ENCODE measurements at places on chromosomes 11 and 22. TPM values are rescaled to one million over a fixed set of nuclear protein-coding genes. Genes with fewer than 3 reads are reported as not detected.

DNA sequence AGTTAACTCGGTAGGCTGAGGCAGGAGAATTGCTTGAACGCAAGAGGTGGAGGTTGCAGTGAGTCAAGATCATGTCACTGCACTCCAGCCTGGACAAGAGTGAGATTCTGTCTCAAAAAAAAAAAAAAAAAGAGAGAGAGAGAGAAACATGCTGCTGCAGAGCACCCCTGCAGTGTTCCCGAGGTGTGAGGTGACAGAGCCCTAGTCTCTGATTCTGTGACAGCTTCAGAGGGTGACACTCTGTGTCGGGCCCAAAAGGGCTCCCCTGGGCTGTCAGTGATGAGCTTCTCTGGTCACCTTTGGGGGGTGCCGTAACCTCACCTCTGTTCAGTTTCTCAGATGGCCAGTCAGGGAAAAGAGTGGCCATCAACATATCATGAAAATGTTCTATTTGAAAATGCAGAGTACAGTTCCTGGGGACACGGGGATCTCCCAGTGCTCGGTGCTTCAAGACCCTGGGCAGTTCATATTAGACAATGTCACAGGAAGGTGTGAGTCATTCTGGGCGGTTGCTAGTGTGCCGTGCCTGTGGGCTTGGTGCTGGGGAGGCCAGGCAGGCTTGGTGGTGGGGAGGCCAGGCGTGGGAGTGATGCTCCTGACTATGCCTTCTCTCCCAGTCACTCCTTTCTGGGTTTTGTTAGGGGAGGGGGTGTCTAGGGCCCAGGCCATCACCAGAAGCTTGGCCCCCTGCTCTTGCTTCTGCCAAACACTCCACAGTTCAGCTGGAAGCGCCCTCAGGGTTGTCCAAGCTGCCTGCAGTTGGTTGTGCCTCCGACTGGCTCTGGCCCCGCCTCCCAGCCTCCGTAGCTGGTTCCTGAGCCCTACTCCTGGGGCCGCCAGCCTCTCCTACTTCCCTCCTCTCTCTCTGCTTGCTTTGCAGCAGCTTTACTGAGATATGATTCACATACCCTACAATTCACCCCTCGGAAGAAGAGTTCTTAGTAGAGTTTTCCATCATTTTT, 52.5 kb upstream of the CLDN5 start:
- peak; percentile 55 for DNase-seq

DNA sequence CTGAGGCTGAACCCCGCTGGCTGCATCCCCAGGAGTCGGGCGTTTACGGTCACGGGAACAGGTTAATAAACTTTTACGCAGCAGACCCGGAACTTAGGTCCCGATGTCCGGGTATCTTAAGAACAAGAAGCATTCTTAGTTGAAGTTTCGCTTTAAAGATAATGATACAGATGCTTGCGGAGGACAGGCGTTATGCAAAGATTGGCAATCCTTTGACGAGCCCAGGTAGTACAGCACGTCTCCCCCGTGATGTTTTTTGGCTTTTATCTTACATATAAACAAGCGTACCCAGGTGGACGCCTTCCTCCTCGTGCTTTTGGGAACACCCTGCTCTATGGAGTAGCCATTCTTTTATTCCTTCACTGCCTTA, 871 bp upstream of the TOLLIP start:
- DNase-seq: no peak

DNA sequence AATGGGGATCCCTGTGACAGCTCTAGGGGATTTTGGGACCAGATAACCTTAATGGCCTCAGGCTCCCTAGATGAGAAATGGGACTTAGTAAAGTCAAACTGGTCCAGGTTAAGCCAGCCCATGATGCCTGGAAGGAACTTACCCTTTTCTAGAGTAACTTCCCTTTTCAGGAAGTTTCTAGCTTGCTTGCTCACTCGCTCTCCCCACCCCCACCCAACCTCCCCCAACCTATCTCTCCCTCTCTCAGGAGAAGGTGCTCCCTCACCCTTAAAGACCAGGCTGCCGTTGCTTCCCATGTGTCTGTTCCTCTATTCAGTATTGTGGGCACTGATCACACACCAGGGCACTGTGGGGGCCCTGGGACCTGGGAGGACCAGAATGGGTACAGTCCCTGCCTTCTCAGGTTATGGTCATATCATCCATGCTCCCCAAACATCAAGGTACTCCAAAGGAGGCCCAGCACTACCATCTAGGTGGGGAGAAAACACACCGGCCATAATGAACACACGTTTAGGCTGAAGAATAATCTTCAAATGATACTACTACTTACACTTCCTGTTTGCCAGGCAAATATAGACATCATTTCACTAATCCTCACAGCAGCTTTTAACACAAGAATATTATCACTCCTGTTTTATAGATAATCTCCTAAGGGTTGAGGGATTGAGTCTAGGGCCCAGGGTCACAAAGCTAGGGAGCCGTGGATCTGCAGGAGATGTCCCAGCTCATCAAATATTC, 18.2 kb downstream of the KCNQ1OT1 start:
- DNase-seq: peak; percentile 16

DNA sequence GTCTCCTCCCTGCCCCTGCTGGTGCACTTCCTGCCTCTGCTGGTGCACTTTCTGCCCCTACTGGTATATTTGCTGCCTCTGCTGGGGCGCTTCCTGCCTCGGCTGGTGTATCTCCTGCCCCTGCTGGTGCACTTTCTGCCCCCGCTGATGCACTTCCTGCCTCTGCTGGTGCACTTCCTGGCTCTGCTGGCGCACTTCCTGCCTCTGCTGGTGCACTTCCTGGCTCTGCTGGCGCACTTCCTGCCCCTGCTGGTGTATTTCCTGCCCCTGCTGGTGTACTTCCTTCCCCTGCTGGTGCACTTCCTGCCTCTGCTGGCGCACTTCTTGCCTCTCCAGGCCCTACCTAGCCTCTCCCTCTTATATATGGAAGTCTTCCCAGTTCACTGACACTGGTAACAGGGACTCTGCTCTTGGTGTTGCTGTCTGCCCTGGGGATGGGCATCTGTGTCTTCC, 10.1 kb downstream of the MTFP1 start:
- DNase-seq: peak; percentile 48

- DNase-seq: no peak
Observed at GRCh38 chr11:2175659-2176058, 4.0 kb upstream of the TH start.

- no peak for DNase-seq
Observed at GRCh38 chr11:116791813-116792143, at the start of gene APOA5. APOA5 (minus strand) TSS chr11:116791879; CDS start chr11:116791860, 19 bp downstream.

- peak; percentile 77 for DNase-seq
Observed at GRCh38 chr11:65180877-65181568, 705 bp upstream of the CAPN1 start.

GRCh38 chr22:26339755-26340154, 89.3 kb upstream of the ASPHD2 start:
- DNase-seq: no peak

- DNase-seq: no peak
Observed at GRCh38 chr11:2248762-2249161, 21.6 kb downstream of the ASCL2 start.

GRCh38 chr22:46845296-46846149, 83.1 kb downstream of the TBC1D22A start:
- no peak for DNase-seq

DNA sequence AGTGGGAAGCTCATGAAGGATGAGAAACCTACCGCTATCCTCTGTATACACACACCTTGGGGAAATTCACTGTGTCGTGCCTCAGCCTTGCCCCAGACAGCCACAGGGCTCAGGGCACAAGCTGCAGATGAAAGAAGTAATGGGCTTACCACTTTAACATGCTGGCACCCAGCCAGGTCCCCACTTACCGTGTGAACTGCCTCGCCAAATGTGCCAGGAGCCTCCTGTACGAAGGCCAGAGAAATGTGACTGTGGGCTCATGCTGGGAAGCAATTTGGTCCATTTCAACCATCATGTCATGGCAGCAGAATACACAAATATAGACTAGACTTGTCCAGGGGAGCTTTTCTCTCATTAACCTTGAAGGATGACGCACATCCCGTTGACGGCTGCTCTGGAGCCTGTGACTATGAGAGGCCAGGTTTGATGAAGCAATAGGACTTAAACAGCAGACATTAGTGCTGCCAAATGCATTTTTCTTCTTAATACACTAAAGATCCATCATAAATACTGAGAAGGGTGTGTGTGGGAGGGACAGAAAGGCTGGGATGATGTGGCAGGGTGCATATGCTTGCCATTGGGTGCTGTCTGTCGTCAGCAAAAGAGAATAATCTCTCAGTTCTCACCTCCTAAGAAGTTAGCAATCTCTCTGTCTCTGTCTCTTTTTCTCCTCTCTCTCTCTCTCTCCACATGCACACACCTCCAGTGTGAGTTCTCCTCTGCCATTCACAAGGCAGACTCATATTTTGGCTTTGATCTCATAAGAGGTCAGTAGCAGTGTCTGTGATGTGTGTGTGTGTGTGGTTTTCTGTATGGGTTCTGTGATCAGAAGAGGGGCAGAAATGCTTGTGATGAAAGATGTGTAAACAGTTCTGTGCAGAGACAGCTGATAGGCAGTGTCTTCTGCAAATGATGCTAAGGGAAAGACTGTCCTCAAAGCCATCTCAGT, 142.4 kb downstream of the KIRREL3 start:
- no peak for DNase-seq

GRCh38 chr11:11416917-11417316, 63.9 kb upstream of the CSNK2A3 start:
- no peak for DNase-seq

GRCh38 chr11:79333355-79333754, 107.5 kb downstream of the TENM4 start:
- DNase-seq: no peak

GRCh38 chr11:10541561-10541930, 559 bp upstream of the RNF141 start:
- DNase-seq: no peak

GRCh38 chr11:108117746-108118371, 3.5 kb upstream of the ACAT1 start:
- DNase-seq: no peak

DNA sequence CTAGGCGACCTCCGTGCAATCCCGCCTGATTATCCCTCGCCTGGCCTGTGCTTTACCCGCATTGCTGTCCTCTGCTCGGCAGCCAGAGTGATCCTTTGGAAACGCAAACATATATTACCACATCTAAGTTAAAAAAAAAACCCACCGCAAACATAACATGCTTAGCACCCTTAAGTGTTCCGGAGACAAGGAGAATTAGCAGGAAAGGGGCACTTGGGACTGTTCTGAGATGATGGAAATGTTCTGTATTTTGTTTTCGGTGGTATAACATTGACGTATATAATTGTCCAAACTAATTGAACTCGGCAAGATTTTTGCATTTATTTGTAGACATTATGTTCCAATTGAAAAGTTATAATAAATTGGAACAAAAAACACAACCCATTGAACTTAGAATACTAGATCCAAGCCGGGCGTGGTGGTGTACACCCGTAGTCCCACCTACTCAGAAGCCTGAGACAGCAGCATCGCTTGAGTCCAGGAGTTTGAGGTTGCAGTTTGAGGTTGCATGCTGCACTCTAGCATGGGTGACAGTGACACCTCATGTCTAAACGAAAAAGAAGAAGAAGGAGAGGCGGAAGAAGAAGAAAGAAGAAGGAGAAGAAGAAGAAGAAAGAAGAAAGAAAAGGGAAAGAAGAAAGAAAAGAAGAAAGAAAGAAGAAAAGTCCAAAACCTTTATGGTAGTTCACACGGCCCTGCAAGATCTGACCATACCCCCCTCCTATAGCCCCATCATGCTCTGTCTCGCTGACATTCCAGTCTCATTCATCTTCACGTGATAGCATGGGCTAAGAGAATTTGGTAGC, 604 bp upstream of the POLR3H start:
- no peak for DNase-seq

- DNase-seq: peak; percentile 63
Observed at GRCh38 chr22:50302564-50302963, 4.9 kb downstream of the PLXNB2 start.

GRCh38 chr11:36009473-36009872, 65.6 kb downstream of the LDLRAD3 start:
- no peak for DNase-seq

DNA sequence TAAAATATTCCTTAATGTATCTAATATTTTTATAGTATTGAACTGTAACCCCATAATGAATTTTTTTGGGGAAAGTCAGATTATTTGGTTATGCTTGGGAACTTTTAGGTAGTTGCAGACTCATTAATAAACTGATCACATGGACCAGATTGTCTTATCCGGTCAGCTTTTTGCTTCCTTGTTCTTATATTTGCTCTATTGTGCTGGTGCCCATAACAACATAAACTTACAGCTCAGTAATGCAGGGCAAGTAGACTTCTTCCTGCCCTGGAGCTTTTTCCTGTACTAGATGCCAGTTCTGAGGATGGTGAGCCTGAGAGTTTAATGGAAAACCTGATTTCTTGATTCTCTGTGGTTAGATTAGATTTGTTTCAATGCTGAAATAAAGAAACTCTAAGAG, 53.2 kb downstream of the MTMR3 start:
- no peak for DNase-seq

- DNase-seq: no peak
Observed at GRCh38 chr11:75656044-75656727, 12.7 kb downstream of the MAP6 start.

- DNase-seq: no peak
Observed at GRCh38 chr11:95762534-95762933, 27.0 kb downstream of the FAM76B start.

- no peak for DNase-seq
Observed at GRCh38 chr22:28983190-28983589, 78.4 kb downstream of the C22orf31 start.

DNA sequence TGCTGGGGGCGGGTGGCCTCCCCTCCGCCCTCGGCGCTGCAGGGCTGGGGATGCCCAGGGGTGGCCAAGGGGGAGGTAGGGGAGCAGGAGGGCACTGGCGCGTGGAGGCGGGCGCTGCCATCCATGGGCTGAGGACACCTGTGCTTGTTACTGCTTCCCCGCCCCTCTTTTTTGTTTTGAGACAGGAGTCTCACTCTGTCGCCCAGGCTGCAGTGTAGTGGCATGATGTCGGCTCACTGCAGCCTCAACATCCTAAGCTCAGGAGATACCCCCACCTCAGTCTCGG, 683 bp upstream of the FADS3 start:
- DNase-seq: no peak

DNA sequence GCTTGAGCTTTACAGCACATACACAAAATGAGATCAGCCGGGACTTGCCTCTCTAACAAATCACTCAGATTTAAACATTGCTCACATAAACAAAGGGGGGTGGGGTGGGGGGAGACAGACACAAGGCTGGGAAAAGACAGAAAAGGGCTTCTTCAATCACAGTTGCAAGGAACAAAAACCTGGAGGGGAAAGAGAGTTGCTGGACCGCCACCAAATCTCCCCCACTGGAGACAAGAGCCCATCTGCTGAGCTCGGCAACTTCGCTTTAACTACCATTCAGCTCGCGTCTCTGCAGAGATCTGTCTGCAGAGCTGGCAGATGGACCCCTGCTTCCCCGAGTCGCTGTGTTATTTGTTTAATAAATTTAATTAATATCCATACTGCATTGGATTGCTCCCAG, 165.0 kb downstream of the RCN1 start:
- no peak for DNase-seq

RAPSN gene
- total RNA-seq: 6.7 TPM

ARHGEF12 gene
- total RNA-seq: 81.7 TPM

SLC7A4 gene
- total RNA-seq: 0.16 TPM

VWA5A gene
- total RNA-seq: 3.5 TPM

PHLDA2 gene
- total RNA-seq: 1.1 TPM

TMEM191B gene
- 0.32 TPM for total RNA-seq

OR51B5 gene
- not detected for total RNA-seq

GLB1L3 gene
- total RNA-seq: not detected

MUC6 gene
- not detected for total RNA-seq

ZNF70 gene
- 2.8 TPM for total RNA-seq

UCP3 gene
- total RNA-seq: 17.2 TPM

UBE4A gene
- total RNA-seq: 33.2 TPM

OR4C3 gene
- total RNA-seq: not detected

FOLH1 gene
- total RNA-seq: 0.27 TPM

OR52I2 gene
- not detected for total RNA-seq

SLC43A3 gene
- total RNA-seq: 20.0 TPM

OR2AT4 gene
- total RNA-seq: not detected

Data from Right ventricle myocardium superior (tissue), 1 donor.